ENCODE measurements at places on chromosomes 11 and 22.

DNA sequence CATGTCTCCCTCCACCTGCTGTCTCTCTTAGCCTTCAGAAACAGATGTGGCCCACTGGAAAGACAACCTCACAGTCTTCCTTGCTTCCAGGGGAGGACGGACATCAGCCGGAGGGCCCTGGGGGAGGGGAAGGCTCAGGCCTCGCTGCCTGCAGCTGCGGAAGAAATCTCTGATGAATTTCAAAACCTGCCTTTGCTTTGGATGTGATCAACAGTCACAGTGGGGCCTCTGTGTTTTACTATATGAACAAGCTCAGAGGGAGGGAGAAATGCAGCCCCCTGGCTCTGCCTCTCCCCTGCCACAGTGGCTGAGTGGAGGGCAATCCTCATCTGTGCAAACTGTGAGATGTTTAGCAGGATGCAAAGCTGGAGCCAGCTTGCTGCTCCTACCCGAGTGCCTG is 282.8 kb downstream of the NTM start:
- DNase-seq, result no peak

DNA sequence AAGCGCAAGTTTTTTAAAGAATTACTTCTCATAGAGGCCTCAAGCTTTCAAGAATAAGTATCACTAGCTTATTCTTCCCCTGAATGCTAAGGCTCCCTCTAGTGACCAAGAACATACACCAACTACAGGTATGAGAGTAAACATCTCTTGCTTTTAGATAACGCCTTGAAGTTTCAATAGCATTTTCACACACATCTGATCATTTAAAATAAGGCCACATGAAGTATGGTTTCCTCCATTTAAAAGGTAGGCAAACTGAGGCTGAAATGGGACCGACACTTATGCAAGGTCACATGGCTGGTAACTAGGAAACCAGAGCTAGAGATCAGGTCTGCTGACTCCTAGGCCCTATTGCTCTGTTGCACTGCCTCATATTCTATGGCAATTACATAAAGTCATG is 66.5 kb downstream of the CCDC34 start:
- no peak for DNase-seq

- no peak for DNase-seq
Measured at GRCh38 chr11:107272561-107272960, 185.1 kb downstream of the CWF19L2 start.

DNA sequence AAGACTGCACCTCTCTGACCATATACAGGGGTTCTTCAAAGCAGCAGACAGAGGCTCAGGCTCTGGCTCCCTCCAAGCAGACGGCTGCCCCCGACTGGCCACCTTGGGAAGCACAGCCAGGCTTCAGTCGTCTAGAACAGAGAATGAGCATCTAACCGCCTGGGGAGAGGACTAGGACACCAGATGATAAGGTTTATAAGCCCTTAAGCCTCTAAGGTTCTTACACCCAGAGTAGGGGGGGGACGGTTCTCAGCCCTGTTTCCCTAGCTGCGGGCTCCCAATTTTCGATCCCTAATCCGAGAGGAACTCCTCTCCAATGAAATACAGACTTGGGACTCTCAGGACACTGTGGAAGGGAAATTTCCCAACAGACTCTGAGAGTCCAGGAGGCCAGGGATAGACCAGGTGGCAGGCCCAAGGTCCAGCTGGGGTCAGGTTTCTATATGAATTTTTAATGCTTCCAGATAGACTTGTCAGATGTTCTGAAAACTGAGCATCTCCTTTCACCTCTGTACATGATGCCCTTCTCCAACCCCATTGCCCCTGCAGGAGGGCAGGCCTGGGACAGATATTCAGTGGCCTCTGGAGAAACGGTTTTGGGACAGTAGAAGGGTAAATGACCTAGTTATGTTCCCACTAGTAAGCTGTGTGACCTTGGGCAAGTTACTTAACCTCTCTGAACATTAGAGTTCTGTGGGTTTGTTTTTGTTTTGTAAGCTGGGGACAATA is 20.2 kb downstream of the RTN4RL2 start:
- peak; percentile 74 for DNase-seq

DNA sequence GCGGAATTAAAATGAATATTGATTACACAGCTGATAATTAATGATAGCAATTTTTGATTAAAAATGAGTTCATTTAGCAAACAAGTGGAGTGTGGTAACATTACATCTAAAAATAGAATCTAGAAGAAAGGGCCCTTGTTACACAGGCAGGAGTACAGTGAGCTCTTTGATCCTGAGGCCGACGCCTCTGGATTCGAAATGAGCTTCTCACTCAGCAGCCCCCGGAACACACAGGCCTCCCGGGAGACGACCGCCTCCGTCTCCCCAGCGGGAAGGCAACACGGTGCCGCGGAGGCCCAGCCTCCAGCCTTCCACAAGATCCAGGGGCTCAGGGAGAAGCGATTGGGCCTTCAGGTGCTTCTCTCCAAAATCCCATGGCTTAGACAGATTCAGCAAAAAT is 379.1 kb downstream of the BRD1 start:
- DNase-seq, result no peak

DNA sequence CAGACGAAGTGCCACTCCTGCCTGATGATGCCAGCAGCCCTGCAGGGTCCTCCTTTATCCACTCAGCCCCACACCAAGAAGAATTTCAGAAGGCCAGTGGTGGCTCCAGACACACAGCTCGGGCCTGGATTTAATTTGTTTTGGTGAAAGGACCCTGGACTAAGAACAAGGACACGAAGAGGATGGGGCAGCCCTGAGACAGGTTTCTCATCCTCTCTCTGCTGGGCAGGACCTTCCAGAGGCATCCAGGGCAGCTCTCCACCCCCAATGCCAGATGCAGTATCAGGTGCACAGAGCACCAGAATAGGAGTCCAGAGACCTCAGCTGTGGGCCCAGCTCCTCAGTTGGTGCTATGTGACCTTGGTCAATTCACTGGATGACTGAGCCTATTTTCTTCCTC is 72.0 kb downstream of the TRIM29 start:
- DNase-seq, result no peak

DNA sequence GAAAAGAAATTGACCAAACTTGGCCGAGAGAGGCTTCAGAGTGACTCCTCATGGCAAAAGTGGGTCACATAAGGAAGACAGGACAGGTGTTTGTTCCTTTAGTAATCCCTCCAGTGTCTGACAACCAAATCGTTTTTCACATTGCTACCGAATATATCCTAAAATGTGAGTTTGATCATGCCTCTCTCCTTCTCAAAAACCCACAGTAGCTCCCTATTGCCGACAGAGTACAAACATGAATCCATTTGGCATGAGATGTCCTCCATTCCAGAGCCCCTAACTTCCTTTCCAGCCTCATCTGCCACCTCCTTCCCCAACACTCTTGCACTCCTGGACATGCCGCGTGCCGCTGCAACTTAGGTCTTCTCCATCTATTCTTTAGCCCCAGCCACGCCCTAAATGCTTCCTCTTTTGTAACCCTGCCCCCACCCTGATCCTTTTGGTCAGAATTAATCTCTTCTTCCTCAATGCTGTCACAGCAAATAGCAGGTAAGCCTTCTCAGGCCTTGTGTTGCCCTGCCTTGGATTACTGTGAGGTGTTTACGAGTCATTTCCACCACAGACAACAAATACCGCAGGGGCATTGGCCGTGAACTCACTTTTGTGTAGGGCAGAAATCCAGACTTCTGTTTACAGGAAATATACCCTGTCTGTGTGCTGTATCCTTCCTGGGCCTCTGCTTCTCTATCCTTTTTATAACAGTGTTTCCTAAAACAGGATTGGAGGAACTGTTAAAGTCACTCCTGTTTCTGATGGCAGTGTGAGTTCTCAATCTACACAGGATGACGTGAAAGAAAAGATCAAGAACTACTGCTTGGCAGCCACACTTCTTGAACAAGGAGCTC is 66.0 kb upstream of the FTH1 start:
- DNase-seq, result no peak

GRCh38 chr22:29459773-29460172 is 20.2 kb upstream of the NEFH start:
- DNase-seq, result no peak

GRCh38 chr11:2579315-2580060 is 120.3 kb downstream of the KCNQ1OT1 start:
- DNase-seq, result peak; percentile 4

- DNase-seq, result peak; percentile 42
Measured at GRCh38 chr11:75240311-75241035, at the start of gene TPBGL. TSS of gene TPBGL (plus strand) at chr11:75240774. CDS start at chr11:75241050, 276 bp downstream.

DNA sequence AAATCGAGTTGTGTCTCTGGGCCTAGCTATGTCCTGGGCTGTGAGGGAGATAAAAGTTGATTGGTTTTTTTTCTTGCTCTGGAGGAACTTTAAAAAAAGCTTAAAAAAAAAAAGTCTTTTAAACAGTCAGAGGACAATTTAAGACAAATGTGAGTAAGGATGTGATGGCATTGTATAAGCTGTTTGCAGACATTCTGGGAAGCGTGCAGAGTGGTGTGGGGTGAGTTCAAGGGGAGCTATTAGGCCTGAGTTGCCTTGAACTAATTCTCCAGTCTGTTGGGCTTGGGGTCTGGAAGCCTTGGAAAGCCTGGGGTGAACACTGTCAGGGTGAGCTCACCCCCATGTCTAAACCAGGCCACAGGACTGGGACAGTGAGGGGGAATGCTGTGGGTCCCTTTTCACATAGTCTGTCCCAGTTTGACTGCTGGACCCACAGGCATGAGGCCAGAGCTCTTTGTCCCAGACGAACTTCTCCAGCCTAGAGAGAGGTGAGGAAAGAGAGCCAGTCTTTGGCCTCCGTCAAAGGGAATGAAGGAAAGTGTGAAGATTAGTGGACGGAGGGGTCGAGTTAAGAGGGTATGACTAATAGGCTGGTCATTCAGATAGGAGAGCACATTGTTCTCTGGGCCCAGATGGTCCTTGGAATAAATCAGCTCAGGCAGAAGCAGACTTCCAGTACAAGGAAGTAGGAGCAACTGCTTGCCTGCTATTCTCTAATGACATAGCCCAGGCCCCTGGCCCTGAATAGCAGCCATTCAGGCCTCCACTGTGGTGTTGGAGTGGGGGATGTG is 76.4 kb upstream of the NNMT start:
- no peak for DNase-seq

DNA sequence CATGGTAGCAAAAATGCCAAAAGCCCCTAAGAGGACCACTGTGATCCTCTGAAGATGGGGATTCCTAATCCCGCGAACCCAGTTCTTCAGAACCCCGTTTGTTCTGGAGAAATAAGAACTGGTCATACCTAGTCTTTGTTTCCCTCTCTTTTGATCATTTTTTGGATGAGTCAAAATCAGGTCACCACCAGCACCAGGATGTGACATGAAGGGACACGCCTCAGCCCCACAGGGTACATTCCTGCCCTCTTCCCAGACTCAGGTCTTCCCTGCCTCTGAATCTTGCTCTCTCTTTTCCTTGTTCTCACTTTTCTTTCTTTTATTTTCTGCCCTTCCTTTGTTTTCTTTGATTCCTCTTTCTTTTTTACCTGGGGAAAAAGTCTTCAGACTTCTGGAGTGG is 14.6 kb upstream of the ANO1 start:
- DNase-seq, result no peak

DNA sequence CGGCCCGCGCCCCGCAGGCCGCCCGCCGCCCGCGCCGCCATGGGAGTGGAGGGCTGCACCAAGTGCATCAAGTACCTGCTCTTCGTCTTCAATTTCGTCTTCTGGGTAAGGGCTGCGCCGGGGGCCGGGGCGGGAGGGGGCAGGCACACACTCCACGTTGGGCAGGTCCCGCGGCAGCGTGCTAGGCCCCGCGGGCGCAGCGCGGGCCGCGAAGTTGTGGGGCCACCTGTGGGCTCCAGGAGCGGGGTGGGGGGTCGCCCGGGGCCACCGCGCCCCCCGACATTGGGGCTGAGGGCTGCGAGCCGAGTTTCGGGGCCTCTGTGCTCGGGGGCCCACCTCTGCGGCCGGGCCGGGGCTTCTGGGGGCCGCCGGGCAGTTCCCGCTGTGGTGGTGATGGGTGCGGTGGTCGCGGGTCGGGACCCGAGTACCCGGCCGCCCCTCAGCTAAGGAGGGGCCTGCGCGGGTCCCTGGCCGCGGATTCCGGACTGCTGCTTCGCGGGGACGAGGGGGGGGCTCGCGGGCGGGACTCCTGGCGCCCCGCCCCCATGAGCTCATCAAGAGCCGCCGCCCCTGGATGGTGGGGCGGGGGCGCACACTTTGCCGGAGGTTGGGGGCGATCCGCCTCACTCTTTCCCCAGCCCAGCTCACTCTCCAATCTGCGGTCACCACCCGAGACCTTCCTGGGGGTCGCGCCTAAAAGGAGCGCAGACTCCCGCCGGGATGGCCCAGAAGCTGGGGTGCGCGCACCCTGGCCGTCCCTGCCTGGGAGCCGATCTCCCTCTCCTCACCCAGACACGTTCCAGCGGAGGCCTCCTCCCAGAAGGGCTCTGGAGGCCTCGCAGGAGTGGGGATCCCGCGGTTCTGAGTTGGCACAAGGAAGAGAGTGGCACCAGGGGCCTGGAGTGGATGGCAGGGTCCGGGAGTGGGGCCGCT is 667 bp downstream of the CD81 start:
- peak; percentile 68 for DNase-seq

DNA sequence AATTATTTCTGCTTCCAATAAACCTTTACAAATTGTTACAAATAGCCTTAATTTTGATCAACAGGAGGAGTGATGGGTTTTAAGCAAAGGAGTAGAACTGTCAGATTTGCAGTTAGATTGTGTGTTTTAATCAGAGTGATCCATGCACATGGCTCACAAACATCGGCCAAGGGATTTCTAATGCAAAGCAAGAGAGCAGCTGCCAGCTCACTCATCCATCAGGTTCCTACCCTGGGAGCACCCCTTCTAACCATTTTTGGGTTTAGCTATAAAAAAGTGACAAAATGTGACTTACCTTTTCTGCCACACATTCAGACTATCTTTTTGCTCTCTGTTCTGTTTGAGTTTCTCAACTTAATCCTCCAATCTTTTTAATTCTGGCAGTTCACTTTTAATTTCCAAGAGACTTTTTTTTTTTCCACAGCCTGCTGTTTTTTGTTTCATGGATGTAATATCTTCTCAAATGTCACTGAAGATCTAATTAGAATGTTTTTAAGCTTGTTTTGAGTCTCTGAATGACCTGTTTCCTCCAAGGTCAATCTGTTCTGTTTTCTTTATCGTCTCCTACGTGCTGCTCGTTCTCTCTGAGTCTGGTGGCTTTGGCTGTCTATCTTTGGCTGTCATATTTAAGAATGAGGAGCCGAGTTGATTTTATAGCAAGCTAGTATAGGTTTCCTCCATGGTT is 6.0 kb downstream of the IZUMO1R start:
- DNase-seq, result no peak

- DNase-seq, result no peak
Measured at GRCh38 chr11:61973476-61974162, 6.2 kb upstream of the FTH1 start.

DNA sequence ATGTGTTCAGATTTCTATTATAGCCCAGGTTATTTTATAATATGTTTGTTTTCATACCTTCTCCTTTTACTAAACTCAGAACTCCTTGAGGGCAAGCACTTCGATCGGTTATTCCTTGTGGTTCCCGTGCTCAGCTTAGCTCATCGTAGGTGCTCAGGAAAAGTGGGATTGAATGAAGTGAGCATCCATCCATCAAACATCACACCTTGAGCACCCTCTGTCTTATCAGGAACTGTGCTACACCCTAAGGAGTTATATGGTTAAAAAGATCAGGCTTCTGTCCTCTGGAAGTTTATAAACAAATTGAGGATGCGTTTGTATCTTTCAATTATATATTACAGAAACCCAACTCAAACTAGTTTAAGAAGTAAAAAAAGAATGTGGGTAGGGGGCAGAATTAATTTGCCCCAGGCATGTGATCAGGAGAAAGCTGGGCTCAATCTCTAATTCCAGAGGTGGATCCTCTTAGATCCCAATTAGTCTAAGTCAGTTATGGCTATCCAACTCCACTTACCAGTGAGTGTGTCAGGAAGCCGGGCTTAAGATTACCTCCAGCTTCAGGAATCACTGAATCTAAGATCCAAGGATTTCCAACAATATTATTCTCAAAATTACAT is 59.9 kb upstream of the RRAS2 start:
- DNase-seq, result no peak

- DNase-seq, result no peak
Measured at GRCh38 chr11:68471360-68472340, 11.1 kb downstream of the PPP6R3 start.

Measured in activated CD8-positive, alpha-beta memory T cell treated with anti-CD3 and anti-CD28 coated beads, Interleukin-2, amount 50 U/mL, for 4 hours (primary cell).